ENCODE measurements at places on chromosomes 1 and 21.

DNA sequence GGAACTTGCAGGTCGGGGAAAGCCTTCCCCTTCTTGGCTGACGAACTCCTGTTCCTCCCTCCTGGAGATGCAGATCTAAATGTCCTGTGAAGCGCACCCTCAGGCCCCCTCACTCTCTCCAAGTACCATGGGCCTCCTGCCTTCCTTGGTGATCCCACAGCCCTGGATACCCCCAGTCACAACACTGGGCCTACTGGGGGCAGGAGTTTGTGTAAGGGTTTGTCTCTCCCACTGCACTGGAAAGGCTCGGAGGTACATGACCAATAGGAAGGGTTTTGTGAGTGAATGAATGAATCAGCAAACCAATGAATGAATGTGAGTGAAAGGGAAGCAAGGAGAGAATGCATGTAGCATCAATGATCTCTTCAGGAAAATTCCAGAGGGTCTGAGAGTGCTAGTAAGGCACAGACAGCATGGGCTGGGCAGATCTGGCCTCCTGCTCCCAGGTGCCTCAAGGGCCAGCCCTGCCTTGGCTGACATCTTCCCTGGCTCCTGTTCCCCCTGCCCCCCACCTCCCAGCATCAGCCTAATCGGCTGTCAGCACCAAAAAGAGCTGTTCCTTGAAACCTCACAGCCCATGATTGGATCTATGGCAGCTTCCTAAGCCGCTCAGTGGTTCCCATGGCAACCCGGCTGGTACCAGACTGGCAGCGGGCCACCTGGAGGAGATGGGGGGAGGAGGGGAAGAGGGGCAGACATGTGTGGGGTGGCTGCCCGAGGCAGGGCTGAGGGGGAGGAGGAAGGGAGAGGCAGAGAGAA, 95.8 kb downstream of the VWA5B1 start:
- DNase-seq, result no peak

DNA sequence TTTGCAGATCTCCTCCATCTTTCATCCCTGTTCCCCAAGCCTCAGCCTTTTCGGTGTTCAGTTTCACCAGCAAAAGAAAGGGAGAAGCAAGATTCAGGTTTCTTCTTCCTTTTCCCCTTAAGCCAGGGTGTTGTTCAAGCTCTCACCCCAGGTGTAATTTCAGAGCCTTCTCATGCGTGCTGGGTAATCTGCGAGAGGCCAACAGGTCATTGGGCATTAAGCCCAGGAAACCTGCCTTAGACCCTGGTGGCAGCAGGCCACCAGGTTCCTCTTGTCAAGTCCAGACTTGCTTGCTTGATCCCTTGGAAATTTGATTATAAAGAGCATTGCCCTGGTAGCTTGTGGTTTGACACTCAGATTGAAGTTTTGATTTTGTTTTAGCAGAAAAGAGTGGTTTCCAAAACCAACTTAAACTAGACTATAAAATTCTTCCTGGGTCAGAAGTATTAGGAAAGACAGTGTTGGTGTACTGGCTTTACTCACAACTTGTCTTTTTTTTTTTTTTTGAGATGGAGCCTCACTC, 6.9 kb downstream of the AKR1A1 start:
- no peak for DNase-seq

GRCh38 chr1:193118194-193118593, 3.6 kb upstream of the CDC73 start:
- no peak for DNase-seq

DNA sequence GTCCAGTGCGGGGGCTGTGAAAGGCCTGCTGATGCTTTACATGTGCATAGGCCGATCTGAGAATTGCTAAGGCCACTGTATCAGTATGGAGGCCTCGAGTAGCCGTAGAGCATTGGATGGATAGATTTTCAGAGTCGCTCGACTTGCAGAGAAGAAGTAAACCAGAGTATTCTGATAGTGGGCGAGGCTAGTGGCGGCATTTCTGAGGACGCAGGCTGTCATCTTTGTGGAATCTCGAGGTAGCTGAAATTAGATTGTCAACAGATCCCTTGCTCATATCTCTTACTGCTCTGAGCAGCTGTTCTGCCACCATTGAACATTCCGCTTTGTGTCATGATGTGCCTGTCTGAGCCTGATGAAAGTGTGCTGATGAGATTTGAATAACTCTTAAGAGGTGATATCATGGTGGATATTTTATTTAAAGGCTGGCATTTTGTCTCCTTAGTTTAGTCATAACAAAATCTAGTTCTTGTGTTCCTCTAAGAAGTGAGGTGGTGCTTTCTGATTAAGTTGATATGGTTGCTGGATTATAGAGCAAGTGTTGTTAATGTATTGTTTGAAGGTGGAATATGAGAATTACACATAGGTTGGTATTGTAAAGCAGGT, 1.5 kb downstream of the KIF1B start:
- DNase-seq, result no peak

- DNase-seq, result no peak
Observed at GRCh38 chr1:28449904-28450303, 55.9 kb upstream of the RCC1 start.

DNA sequence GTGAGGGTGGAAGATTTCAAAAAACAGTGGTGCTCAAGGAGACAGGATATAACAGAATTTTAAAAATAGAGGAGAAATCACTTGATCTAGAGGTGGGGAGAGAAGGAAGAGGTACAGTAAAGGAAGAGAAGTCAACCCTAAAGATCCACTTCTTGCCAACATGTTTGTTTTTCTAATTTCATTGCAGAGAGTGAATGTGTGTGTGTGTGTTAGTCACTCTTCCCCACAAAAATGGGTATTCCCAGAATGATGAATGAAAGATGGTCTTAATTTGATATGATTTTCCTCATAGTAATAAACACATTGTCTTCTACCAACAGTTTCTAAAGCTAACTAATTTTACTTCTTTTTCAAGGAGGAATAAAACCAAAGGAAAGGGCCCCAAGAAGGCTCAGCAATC, 74.2 kb upstream of the NGF start:
- no peak for DNase-seq

GRCh38 chr21:23398726-23399125, 2208.6 kb downstream of the MRPL39 start:
- no peak for DNase-seq

- no peak for DNase-seq
Observed at GRCh38 chr1:17892225-17892624, 137.1 kb downstream of the ACTL8 start.

DNA sequence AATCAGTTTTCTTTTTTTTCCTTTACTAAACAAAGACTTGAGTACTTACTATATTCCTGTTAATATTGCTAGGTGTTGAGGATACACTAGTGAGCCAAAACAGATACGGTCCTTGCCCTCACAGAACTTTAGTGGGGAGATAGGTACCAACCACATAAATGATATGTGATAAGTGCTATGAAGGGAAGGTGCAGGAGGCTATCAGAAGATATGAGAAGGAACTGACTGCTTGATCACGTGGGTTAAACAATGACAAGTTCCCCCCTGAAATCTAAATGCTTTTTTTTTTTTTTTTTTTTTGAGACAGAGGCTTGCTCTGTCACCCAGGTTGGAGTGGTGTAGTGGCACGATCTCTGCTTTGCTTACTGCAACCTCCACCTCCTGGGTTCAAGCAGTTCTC, 25.0 kb downstream of the RBM15 start:
- no peak for DNase-seq

DNA sequence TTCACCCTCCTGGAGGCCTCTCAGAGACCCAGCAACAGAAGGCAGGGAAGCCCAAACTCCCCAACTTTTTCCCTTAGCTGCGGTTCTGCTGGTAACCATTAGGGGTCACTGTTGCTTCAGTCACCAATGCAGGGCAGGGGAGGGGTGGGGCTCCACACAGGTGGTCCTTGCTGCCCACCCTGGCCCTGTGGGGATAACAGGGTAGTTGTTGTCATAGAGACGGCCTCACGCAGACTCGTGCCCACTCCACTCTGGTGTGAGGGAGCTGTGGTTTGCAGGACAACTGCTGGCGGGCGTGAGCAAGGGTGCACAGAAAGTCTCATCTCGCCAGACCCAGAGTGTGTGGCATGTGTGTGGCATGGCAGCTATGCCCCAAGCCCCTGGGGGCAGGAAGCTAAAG, 19.9 kb downstream of the INSRR start:
- DNase-seq, result peak; percentile 20

All from AML-193 (cell line).